ENCODE measurements at places on chromosomes 5 and 9.

DNA sequence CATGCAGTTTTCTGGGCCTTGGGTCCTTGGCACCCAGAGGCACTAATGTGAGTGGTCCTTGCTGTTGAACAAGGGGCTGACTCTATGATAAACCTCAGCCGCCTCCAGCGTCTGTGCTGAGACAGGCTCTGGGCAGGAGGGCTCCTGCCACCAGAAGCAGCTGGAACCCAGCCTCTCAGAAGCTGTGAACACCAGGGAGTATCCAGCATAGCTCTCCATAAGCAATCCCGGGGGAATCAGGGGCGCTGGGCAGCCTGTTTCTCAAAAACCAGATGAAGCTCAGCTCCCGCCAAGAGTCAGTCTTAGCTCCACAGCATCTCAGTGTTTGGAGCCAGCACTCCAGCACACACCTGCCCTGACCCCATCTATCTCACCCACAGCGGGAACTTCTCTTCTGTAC lies 170.2 kb downstream of the HSPA4 start:
- DNase-seq: no peak

DNA sequence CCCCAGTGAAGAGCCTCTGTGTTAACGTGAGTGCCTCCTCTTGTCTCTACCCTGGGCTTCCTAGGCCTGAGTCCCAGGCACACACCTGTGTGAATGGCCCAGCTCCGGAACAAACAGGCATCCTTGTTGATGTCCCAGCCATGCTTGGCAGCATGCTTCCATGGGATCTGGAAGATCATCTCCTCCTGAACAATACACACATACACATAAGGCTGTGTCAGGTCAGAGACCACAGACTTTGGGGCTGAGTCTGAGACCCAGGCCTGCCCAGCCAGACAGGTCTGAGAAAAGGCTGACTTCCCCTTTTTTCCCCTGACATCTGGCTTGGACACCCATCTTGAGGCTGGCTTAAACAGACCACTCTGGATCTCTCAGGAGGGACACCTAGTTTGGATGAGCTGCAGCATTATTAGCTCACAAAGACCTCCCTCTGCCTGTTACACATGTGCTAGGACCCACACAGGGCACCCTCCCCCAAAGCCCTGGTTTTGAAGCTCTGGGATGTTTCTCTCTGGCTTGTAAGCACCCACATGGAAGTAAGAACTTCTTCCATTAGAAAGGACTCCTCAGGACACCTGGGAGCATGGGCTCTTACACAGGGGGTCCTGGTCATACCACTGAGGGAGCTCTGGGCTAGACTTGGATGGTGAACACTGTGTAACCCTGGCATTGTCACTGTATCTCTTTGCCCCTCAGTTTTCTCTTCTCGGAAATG lies 2.6 kb downstream of the IRF1 start:
- DNase-seq: no peak

- no peak for DNase-seq
These were observed 106.1 kb upstream of the PRRC1 start for GRCh38 chr5:127411381-127411780.

GRCh38 chr9:5002811-5003210 lies 17.7 kb downstream of the JAK2 start:
- DNase-seq: no peak

DNA sequence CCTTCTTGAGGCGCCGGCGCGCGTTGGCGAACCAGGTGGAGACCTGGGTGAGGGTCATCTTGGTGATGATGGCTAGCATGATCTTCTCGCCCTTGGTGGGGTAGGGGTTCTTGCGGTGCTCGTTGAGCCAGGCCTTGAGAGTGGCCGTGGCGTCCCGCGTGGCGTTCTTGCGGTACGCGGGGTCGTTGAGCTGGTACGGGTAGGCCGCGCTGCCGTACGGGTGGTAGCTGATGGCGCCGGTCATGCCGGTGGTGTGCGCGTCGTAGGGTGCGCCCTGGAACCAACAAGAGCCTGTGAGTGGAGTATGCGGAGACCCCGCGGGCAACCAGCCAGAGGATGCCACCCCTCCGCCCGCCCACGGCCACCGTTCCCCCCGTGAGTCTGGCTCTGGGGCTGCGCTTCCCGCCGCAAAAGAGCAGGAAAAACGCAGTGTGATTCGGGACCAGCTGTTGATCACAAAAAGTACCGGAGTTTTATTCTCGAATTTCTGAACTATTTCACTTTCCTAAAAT lies 1.9 kb downstream of the IRX2 start:
- DNase-seq: no peak

DNA sequence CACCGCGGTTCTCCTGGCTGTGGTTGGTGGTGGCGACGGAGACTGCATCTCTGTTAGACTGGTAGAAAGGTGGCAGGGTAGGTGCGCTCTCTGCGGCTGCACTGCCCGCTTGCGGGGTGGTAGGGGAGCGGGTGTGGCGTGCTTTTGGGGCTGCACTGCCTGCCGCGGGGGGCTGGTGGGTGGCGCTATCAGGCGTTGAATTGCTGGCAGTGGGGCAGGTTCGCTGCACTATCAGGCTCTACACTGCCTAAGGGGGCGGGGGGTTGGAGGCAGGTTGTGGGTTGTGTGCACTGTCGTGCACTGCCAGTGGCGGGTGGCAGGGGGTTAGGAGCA lies 21.0 kb upstream of the TRIM52 start:
- DNase-seq: no peak

DNA sequence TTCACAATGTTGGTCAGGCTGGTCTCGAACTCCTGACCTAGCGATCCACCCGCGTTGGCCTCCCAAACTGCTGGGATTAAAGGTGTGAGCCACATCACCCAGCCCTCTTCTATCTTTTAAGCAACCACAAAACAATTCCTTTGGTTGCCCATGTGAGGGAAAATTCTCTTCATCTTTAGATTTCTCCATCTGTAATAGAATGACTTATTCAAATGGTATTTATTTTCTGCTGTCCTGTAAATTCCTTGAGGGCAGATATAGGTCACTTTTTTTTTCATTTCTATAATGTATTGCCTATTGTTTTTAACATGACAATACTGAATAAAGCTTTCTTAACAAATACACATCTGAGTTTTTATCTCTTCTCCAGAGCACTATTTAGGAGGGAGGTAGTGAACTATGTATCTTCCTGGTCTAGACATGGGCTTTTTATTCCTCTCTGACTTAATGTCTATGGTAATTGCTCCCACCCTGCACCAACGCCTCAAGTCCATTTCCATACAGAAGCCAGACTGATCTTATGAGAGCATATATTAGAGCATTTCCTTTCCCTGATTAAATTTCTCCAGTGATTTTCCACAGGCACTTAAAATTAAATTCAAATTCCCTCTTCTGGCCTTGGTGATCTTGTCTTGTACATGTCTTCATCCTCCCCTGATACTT lies 595.6 kb downstream of the CAAP1 start:
- no peak for DNase-seq

GRCh38 chr5:1299961-1300360 lies 5.1 kb upstream of the TERT start:
- no peak for DNase-seq

DNA sequence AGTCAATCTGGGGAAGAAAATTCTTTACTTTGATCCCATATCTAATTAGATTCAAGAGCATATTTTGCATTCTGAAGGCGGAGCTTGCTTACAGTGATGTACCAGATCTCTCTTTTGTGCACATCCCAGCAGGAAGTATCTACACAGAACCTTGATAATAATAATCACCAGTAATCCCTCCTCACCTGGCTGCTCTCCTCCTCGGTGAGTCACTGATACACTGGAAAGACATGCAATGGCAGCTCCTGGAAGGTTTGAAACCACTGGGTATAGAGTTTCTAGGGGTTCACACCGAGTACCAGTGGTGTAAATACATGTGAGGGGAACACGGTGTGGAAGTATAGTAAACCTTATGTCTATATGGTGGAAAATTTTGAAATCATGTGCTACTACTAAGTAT lies 205.5 kb upstream of the TARS1 start:
- no peak for DNase-seq

DNA sequence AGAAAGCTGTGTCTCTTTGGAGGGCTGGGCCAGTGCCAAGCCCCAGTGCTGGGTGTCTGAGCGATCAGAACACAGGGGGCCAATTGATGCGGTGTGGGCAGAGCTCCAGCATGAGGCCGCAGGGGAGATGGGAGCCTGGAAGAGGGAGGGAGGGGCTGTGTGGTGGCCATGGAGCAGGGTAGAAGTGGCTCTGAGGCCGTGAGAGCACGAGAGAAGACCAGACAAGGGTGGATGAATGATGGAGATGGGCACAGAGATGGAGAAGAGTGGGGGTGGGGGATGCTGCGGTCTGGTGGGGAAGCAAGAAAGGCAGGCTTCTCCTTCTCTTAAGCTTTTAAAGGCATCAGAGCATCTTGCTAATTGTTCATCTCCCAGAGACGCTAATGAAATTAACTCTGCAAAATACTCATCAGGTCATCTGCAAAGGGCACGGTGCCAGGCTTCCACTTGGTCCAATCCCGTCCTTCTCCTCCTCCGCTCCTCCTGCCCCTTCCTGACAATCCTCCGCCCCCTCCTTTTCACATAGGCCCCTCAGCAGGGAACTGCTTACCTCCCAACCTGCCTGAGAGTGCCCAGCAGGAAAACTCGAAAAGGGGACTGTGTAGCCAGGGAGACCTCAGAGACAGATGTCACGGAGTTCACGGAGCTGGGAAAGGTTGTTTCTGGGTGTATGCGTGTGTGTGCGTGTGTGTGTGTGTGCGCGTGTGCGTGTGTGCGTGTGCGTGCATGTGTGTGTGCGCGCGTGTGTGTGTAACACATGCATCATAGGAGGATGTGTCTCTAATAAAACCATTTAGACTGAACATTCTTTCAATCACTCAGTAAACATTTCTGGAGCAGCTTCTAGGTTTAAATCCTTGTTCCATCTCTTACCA lies 7.1 kb upstream of the UNC5A start:
- peak; percentile 47 for DNase-seq

DNA sequence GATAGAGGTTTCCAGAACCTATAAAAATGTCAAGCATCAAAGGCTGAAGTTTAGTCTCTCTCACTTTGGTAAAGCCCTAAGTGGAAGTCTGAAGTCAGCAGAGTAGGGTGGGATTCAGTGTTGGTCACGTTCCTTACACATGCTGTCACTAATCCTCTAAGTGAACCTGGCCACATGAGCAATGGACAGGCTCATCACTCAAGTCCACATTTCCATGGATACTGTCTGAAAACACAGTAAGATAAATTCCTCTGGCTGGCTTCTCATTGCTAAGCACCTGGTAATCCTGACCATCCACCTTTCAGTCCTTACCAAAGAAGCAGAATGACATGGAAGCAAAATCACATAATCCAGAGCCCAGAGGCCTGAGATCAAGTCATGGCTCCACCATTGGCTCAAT lies 43.8 kb downstream of the GNA14 start:
- DNase-seq: no peak

- no peak for DNase-seq
These were observed 43.9 kb downstream of the P4HA2 start for GRCh38 chr5:132183723-132184122.

GRCh38 chr9:85172001-85172978 lies 502.8 kb downstream of the NTRK2 start:
- DNase-seq: no peak

GRCh38 chr5:103466495-103466894 lies 96.1 kb downstream of the NUDT12 start:
- DNase-seq: no peak

- no peak for DNase-seq
These were observed 11.4 kb downstream of the MACROH2A1 start for GRCh38 chr5:135387629-135387960.

GRCh38 chr9:127776924-127777289 lies 1.6 kb downstream of the SH2D3C start:
- no peak for DNase-seq

GRCh38 chr9:27542508-27542907 lies 12.9 kb upstream of the MOB3B start:
- DNase-seq: no peak

DNA sequence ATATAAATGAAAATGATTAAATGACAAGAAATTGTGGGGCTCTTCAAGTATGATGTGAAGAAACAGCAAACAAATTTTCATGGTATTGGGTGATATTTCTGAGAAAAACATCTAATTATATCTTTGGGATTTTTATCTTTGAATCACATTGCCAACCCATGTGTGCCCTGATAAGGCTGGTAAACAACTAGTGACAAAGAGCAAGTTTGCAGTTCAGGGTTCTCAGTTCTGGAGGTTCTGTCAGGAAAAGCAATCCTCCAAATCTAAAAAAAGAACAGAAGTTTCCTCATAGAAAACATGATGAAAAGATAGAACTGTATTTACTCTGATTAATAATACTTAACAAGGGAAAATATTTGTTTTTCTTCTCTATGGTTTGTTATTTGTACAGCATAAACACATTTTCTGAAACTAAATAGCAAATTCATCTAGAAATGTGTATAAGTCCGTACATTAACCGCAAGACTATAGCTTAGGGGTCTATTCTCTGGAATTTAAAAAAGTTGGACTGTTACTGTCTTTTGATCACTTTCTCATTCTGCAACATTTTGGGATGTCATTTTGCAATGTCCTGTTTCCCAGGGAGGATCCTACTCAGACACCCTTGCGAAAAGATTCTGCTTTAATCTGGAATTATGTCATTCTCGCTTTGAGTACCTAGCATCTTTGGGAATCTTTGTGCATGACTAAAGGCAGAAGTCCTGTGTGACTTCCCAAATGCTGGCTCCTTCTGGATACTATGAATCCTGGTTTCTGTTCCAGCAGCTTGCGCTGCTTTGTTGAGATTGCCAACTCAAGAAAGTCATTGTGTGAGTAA lies 308.5 kb downstream of the ADGRV1 start:
- no peak for DNase-seq

GRCh38 chr5:64164166-64164565 lies 1.5 kb upstream of the RNF180 start:
- no peak for DNase-seq

DNA sequence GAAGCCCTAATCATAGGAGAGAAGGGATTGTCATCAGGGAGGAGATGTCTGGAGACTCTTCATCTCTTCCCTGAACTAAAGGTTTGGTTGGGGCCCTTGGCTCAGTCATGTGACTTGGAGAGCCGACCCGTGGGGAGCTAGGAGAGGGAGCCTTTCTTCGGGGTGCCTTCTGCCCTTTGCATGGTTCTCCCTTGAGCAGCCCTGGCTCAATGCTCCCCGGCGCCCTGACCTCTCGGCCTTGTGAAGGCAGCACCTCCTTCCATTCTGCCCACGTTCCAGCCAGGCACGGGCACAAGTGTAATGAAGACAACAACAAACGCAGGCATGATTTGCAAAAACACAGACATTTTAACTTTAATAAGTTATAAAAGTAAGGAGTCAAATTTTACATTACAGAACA lies 50.4 kb downstream of the ZNF354C start:
- no peak for DNase-seq

DNA sequence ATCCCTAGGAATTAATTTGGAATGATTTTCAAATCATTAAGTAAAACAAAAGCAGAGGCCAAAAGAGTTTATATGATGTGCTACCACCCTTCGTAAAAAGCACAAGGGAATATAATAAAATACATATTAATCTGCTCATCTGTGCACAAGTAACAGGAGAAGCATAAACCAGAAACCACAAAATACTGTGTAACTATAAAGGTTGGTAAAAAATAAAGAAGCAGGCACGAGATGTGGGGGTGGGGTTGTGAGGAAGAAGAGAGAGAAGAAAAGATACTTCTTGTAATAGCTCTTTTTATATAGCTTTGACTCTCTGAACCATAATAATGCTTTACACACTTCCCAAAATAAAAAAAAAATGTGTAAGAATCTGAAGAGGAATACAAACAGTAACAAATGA lies 214.9 kb upstream of the EFNA5 start:
- DNase-seq: no peak

GRCh38 chr9:136020206-136020605 lies 59.0 kb upstream of the UBAC1 start:
- no peak for DNase-seq

All from DMS79 (cell line).